ENCODE measurements at places on chromosomes 4 and X.

- DNase-seq = no peak
These were observed 1.1 kb downstream of the FHL1 start for GRCh38 chrX:136148391-136148790.

DNA sequence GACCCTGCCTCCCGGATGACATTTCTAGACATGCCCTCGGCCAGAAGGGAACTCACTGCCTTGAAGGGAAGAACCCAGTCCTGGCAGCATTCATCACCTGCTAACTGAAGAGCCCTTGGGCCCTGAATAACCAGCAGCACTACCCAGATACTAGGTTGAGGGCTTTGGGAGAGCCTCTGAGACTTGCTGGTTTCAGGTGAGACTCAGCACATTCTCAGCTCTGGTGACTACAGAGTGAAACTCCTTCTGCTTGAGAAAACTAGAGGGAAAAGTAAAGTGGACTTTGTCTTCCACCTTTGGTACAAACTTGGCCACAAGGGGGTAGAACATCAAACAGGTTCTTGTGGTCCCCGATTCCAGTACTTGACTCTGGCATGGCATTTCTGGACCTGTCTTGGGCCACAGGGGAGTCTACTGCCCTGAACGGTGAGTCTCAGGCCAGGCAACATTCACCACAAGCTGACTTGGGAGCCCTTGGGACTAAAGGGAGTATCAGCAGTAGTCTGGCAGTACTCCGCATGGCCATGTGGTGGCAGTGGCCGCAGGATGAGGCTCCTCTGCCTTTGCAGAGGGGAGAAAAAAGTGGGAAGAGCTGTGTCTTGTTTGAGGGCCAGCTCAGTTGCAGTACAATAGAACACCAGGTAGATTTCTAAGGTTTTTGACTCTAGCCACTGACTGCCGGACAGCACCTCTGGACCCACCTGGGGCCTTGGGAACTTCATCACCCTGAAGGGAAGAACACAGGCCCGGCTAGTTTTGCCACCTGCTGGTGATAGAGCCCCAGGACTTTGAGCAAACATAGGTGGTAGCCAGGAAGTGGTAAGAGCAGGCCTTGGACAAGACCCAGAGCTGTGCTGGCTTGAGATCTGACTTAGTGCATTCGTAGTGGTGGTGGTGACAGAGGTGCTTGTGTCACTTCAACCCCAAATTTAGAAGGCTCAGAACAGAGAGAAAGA is 414.8 kb downstream of the OPHN1 start:
- no peak for DNase-seq

- peak; percentile 89 for DNase-seq
These were observed at the start of gene PORCN for GRCh38 chrX:48508400-48509244. PORCN (plus strand) TSS chrX:48508992; CDS start chrX:48509821, 829 bp downstream.

GRCh38 chr4:185520119-185520518 is 15.2 kb downstream of the PDLIM3 start:
- DNase-seq = no peak

- DNase-seq = no peak
These were observed 31.9 kb downstream of the ANAPC10 start for GRCh38 chr4:145066063-145066501.

GRCh38 chr4:81412946-81413495 is 58.7 kb downstream of the RASGEF1B start:
- no peak for DNase-seq

Data from pancreas (tissue), 10 donors.